ENCODE measurements at places on chromosomes 7 and 10. TPM values are rescaled to one million over a fixed set of nuclear protein-coding genes. Genes with fewer than 3 reads are reported as not detected.

PPP1R17 gene
- polyA plus RNA-seq, result not detected

NAPEPLD gene
- 4.9 TPM for polyA plus RNA-seq

TMEM229A gene
- polyA plus RNA-seq, result not detected

WNT8B gene
- polyA plus RNA-seq, result 0.04 TPM

SEMA3D gene
- polyA plus RNA-seq, result 27.7 TPM

PRF1 gene
- not detected for polyA plus RNA-seq

GPR22 gene
- not detected for polyA plus RNA-seq

GIMAP6 gene
- not detected for polyA plus RNA-seq

CALML3 gene
- polyA plus RNA-seq, result not detected

OPN1SW gene
- not detected for polyA plus RNA-seq

SEMA4G gene
- polyA plus RNA-seq, result 4.3 TPM

CNTNAP2 gene
- polyA plus RNA-seq, result not detected

ZNF775 gene
- 2.1 TPM for polyA plus RNA-seq

CYP2C19 gene
- polyA plus RNA-seq, result not detected

Data from BJ (cell line).